ENCODE measurements at places on chromosomes 3 and 15. TPM values are rescaled to one million over a fixed set of nuclear protein-coding genes. Genes with fewer than 3 reads are reported as not detected.
A peak's percentile ranks its signal among the peaks of the same experiment; 100 is the strongest.

DNA sequence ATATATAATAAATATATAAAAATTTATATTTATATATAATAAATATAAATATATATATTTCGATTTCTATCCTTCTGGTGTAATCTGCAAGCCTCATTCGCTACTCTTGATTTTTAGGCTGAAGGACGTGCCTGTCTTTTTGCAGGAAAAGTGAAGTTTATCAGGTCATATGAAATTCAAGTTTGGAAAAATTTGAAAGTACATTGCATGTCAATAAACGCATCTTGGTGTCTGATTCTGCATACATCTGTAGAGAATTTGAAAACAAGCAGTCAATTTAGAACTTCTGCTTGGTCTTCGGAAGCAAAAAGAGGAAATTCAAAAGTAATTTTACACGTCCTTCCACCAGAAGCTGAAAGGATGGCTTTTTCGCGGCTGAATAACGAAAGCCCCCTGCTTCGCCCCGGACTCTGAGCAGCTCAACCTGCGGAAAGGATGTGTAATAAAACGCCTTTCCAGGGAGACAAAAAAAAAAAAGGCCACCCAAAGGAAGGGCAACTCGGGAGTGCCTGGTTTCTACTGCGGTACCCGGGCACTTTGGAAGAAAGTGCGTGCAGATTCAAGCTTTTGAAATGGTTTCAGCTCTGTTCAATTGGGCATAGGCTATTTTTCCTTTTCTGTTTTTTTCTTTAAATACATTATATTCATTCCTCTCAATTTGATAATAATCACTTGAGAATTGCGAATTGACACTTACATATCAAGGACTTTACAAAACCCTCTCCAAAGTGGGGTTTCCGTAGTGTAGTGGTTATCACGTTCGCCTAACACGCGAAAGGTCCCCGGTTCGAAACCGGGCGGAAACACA, 1.5 kb upstream of the MYNN start:
- peak overlapping the region; percentile 94 for H3K4me3 ChIP-seq
- H3K27me3 ChIP-seq: no peaks in the 10 kb centered on the region
- H3K36me3 ChIP-seq: peaks cover 19% of the 10 kb centered on the region
- peaks cover 23% of the 10 kb centered on the region for H3K4me1 ChIP-seq

- no peaks in the 10 kb centered on the region for H3K36me3 ChIP-seq
- peak overlapping the region; percentile 91 for H3K27ac ChIP-seq
- peaks cover 10% of the 10 kb centered on the region for H3K27me3 ChIP-seq
- H3K4me1 ChIP-seq: peaks cover 24% of the 10 kb centered on the region
Measured at GRCh38 chr15:48177383-48177765, 721 bp downstream of the MYEF2 start.

GRCh38 chr3:149917124-149917667, 53.5 kb downstream of the PFN2 start:
- H3K4me3 ChIP-seq: no peak overlapping the region
- H3K36me3 ChIP-seq: peaks cover 19% of the 10 kb centered on the region
- H3K27me3 ChIP-seq: no peaks in the 10 kb centered on the region
- no peaks in the 10 kb centered on the region for H3K4me1 ChIP-seq
- H3K27ac ChIP-seq: no peak overlapping the region
- no peak for DNase-seq

Gene CPN2
- total RNA-seq: not detected

DNA sequence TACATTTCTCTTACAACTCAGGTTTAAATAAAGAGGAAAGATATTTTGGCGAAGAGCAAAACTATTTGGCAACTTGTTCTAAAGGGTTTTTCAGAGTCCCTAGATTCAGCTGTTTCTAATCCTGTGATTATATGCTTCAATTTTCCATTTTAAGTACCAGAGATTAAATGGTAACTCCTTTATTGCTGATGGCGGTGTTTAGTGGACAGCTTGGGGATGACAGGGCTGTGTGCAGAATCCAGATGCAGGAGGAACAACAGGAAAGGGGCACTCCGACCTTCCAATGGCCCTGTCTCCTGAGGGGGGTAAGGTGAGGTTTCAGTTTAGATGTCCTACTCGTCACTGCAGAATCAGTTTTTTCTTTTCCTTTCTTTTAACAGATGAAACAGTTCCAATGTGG, 405.0 kb downstream of the PDCD6IP start:
- no peak overlapping the region for H3K4me3 ChIP-seq
- peaks cover 13% of the 10 kb centered on the region for H3K4me1 ChIP-seq
- no peak for DNase-seq
- H3K27me3 ChIP-seq: no peaks in the 10 kb centered on the region
- no peaks in the 10 kb centered on the region for H3K36me3 ChIP-seq

DNA sequence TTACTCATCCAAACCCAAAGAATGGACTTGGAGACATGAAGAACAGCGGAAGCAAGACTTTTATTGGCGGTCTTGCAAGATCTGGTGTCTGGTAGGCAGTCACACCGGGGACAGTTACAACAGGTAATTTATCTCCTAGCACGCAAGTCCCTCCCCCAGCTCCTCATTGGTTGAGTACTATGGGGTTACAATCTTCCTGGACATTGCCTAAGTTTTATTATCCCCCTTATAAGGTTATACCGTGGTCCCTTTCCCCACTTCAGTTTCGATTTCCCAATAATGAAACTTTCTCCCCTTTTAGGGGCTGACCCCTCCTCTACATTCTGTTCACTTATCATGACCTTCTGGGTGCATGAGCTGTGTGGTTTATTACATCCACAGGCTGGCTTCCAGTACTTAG, 18.7 kb downstream of the ARL8B start:
- H3K27ac ChIP-seq: no peak overlapping the region
- H3K4me1 ChIP-seq: peaks cover 48% of the 10 kb centered on the region
- no peaks in the 10 kb centered on the region for H3K36me3 ChIP-seq
- H3K4me3 ChIP-seq: no peak overlapping the region

Gene RIOX2
- 16.1 TPM for total RNA-seq

DNA sequence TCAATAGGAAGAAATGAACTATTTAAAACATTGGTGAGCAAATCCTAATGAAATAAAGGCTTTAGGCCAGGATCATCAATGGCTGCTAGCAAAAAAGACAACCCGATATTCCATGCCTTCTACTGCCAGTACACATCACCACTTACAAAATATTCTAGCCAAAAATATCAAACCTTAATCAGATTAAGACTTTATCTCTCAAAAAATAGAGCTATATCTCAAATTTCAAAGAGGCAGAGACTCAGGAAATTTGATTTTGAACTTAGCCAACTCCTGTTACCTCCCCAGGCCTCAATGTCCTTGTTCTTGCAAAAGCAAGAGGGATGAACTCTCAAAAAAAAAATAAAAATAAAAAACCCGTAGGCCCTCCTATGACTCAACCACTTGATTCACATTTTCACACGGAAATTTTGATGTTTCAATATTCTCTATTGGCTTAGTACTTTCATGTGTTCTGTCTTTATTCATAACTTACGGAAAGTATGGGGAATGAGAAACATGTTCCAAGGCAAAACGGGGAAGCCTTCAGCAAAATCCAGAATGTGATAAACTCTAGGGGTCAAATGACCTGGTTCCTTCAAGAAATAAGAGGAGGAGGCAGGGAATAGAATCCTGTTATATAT, 273.3 kb upstream of the ZPLD1 start:
- no peak for DNase-seq
- H3K4me3 ChIP-seq: no peak overlapping the region
- no peaks in the 10 kb centered on the region for H3K36me3 ChIP-seq
- H3K27me3 ChIP-seq: no peaks in the 10 kb centered on the region

Gene RAD51
- total RNA-seq: 0.87 TPM

Gene CRBN
- total RNA-seq: 864 TPM

Gene GPR15
- total RNA-seq: not detected

- no peaks in the 10 kb centered on the region for H3K36me3 ChIP-seq
- peak overlapping the region; percentile 45 for H3K4me3 ChIP-seq
- no peak overlapping the region for H3K27ac ChIP-seq
- H3K27me3 ChIP-seq: peaks cover 8% of the 10 kb centered on the region
Measured at GRCh38 chr15:95327183-95327525, 1003.3 kb upstream of the NR2F2 start.

GRCh38 chr3:134516905-134517304, 31.0 kb downstream of the CEP63 start:
- H3K27me3 ChIP-seq: no peaks in the 10 kb centered on the region
- no peaks in the 10 kb centered on the region for H3K36me3 ChIP-seq
- H3K4me3 ChIP-seq: no peak overlapping the region
- H3K27ac ChIP-seq: no peak overlapping the region
- H3K4me1 ChIP-seq: no peaks in the 10 kb centered on the region
- DNase-seq: no peak

DNA sequence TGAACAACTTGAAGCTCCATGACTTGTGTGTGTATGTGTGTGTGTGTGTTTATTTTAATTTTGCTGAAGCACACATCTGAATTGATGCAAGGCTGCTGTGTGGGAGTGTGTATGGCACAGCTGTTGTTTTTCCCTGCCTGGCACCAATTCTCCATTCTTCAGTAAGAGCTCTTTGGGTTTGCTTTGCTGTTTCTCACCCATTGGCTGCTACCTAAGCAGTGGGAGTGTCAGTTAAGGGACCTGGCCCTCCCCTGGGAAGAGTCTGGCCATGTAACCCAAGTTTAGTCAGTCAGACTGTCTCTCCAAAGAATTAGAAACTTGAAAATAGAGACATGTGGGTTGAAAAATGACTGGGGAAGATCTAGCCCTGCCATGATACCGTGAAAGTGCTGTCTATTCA, 126.2 kb upstream of the SYNPR start:
- no peak overlapping the region for H3K4me3 ChIP-seq
- no peaks in the 10 kb centered on the region for H3K36me3 ChIP-seq
- H3K27ac ChIP-seq: no peak overlapping the region
- DNase-seq: no peak
- H3K27me3 ChIP-seq: no peaks in the 10 kb centered on the region

DNA sequence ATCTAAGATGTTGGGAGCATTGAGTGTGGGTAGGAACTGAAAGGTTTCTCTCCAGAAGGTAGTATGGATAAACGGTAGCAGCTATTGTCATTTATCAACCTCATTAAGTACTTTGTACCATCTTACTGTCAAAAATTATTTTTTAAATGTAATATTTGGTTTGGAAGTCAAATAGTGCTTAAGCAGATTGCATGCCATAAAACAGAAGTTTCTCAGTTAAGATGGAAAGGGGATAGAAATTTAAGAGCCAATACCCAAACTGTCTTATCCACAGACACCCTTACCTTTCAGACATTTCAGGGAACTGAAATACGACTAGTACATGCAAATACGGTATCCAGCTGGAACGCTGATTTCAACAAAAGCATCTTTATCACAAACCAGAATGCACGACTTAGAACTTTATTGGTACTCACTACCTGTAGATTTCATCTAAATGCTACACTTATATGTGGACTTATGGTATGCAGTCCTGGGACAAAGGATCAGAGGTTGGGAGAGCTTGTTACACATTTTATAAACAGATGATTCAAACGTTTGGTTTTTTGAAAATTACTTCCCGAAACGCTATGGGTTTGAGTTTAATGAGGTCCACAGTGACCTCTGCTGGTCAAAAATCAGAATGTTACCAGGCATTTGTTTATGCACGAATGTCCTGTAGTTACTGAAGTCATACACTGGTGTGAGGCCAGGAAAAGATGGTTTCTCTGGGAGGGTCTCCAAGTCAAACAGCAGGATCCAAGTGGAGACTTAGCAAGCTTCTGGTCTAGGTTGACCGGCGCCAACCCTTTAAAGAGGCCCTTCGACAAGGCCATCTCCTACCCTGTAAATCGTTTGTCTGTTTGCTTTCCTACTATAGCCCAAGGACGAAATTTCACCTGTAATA, 45.7 kb upstream of the DUT start:
- H3K4me3 ChIP-seq: no peak overlapping the region
- no peak overlapping the region for H3K27ac ChIP-seq
- peak; percentile 57 for DNase-seq
- H3K27me3 ChIP-seq: no peaks in the 10 kb centered on the region
- peaks cover 8% of the 10 kb centered on the region for H3K4me1 ChIP-seq
- no peaks in the 10 kb centered on the region for H3K36me3 ChIP-seq

Gene RBPMS2
- total RNA-seq: 38.8 TPM

- H3K27me3 ChIP-seq: peaks cover under 1% of the 10 kb centered on the region
- H3K27ac ChIP-seq: no peak overlapping the region
- DNase-seq: no peak
- H3K4me1 ChIP-seq: no peaks in the 10 kb centered on the region
Measured at GRCh38 chr15:58257776-58258325, 119.7 kb downstream of the AQP9 start.

- H3K27ac ChIP-seq: no peak overlapping the region
- H3K4me3 ChIP-seq: no peak overlapping the region
Measured at GRCh38 chr3:122101646-122102045, 46.5 kb downstream of the CD86 start.

DNA sequence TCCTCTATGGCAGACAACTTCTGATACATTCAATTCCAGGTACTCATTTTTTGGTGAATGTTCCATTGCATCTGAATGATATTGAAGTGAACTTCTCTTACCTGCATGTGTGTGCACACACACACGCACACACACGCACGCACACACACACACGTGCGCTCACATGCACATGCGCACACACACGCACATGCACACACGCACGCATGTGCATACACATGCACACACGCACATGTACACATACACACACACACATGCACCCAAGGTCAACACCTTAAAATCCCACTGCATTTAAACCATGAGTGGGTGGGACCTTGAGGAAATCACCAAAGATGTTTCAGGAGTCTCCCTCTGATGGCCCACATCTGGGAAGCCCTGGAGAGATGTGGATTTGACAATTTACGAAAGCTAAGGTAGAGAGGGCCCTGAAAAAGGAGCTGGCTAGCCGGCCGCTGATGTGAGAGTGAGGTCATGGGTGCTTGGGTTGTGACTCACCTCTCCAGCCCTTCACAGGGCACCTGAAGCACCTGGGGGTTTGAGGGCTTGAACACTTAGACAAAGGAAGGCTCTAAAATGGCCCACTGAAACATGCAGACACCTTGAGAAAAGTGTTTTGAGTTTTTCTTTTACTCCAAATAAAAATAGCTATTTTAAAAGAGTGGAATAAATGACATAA, 269.1 kb upstream of the LRRFIP2 start:
- DNase-seq: no peak
- H3K27me3 ChIP-seq: peaks cover 19% of the 10 kb centered on the region
- no peak overlapping the region for H3K27ac ChIP-seq
- no peaks in the 10 kb centered on the region for H3K36me3 ChIP-seq

GRCh38 chr3:27900316-27900715, 178.2 kb upstream of the EOMES start:
- DNase-seq: peak; percentile 15
- H3K27ac ChIP-seq: no peak overlapping the region
- no peaks in the 10 kb centered on the region for H3K4me1 ChIP-seq
- no peak overlapping the region for H3K4me3 ChIP-seq

Gene A4GNT
- 5.4 TPM for total RNA-seq

Gene SAMD7
- total RNA-seq: not detected

DNA sequence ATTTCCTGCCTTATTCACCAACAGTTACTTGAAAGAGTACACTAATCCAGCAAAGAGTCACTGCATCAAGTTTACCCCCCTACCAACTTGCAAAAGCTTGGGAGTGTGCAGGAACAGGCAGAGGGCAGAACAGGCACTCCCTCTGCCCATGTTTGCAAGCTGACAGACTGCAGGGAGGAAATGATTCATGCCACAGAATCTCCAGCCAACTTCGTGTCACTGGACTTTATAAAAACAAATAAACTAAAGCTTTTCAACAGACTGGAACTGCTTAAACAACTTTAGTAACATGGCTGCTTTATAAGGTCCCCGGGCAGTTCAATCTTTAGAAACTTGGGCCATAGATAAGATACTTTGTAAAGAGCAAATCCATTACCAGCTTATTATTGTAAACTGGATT, 129.5 kb downstream of the THRB start:
- DNase-seq: peak; percentile 89
- H3K27me3 ChIP-seq: no peaks in the 10 kb centered on the region
- H3K36me3 ChIP-seq: no peaks in the 10 kb centered on the region
- H3K4me3 ChIP-seq: no peak overlapping the region
- peaks cover 13% of the 10 kb centered on the region for H3K4me1 ChIP-seq
- H3K27ac ChIP-seq: peak overlapping the region; percentile 6
